Thymus (tissue), 14 donors: ENCODE measurements at places on chromosomes 11 and 22. TPM values are rescaled to one million over a fixed set of nuclear protein-coding genes. Genes with fewer than 3 reads are reported as not detected.

GRCh38 chr22:23385678-23386631 is 194.1 kb downstream of the IGLL1 start:
- no peak overlapping the region for H3K27ac ChIP-seq
- peak; percentile 38 for DNase-seq
- H3K27me3 ChIP-seq = peaks cover 7% of the 10 kb centered on the region

- DNase-seq = no peak
- H3K27me3 ChIP-seq = no peaks in the 10 kb centered on the region
- no peak overlapping the region for H3K4me3 ChIP-seq
- H3K27ac ChIP-seq = no peak overlapping the region
- no peaks in the 10 kb centered on the region for H3K4me1 ChIP-seq
- H3K36me3 ChIP-seq = no peaks in the 10 kb centered on the region
Measured at GRCh38 chr11:114232400-114233059, 63.7 kb upstream of the NNMT start.

DNA sequence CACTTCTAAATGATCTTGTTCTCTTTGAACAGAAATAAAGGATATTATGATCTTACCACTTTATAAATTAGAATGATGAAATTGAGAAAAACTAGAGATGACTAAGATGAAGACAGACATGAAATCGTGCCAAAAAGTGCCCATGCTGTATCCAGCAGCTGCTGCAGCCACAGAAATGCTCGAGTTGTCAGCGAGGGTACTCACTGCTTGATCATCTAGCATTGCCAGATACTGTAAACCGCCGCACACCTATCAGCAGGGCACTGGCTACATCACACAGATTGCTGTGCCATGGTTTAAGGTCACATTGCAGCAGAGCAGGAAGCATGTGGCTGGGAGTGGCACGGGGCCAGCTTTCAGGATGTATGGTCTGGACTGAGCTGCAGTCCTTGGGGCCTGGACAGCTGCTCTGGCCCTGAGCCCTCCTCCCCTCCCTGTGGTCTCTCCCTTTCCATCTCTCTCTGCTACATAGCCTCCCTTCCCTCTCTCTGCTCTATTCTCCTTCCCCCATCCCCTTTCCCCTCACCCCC is 51.0 kb upstream of the SEPTIN5 start:
- no peak overlapping the region for H3K27ac ChIP-seq
- H3K27me3 ChIP-seq = no peaks in the 10 kb centered on the region
- H3K36me3 ChIP-seq = no peaks in the 10 kb centered on the region
- H3K4me3 ChIP-seq = no peak overlapping the region
- no peak for DNase-seq
- no peaks in the 10 kb centered on the region for H3K4me1 ChIP-seq

DNA sequence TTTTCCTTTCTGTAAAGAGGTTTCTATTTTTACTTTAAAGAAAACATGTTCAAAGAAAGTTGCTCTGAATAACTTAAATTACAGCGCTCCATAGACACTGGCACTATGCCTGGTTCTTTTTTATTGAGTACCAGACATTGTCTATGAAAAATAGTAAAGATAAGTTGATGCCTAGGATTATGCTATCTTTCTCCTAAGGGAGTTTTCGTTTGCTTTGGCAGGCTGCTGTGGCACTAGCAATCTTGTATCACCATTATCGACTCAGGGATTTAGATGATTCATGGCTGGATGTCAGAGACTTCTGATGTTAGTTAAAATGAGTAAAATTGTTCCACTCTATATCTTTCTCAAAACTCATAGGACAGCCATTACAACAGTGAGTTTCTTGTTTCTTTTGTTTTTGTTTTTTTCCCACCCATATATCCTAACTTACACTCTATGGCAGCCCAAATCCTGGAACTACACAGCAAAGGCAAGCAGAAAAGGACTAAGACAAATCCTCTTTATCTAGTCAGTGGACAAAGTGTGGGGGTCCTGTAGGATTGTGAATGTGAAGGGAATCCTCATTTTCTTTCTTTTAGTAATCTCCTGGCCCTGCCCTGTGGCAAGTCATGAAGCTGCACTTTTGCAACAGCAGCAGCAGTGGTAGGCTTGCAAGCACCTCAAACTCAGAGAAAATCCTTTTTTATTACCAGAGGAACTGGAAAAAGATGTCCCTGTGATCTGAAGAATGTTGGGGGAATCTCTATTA is 20.7 kb downstream of the SLN start:
- no peaks in the 10 kb centered on the region for H3K4me1 ChIP-seq
- H3K4me3 ChIP-seq = no peak overlapping the region
- DNase-seq = no peak
- no peak overlapping the region for H3K27ac ChIP-seq
- H3K36me3 ChIP-seq = no peaks in the 10 kb centered on the region

DNA sequence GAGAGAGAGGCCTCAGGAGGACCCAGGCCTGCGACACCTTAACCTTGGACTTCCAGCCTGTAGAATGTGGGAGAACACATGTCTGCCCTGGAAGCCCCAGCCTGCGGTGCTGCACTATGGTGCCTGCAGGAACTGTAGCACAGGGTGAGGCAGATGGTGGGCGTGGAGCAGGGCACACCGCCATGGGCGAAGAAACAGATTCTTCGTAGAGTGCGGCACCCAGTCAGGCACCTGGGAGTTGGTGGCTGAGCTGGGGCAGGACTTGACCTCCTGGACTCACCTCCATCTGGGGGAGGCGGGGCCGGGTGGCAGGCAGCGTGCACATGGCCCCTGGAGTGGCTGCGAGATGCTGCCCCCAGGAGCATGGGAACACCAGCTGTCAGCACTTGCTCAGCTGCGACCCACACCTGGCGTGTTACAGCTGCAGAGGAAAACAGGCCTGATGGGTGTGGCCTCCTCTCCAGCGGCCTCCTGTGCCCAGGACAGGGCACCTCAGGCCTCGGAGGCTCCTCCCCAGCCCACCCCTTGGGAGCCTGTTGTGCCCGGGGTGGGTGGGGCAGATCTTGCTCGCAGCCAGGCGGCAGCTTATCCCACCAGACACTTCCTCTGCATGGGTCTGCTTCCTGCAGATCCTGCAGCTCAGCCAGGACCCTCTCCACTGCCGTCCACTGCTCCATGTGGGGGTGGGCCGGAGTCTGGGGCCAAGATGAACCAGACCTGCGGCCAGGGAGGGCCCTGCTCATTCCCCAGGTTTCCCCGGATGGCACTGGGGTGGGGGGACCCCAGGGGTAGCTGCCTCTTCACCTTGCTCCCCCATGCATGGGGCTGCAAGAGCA is 80.4 kb downstream of the MYEOV start:
- no peaks in the 10 kb centered on the region for H3K27me3 ChIP-seq
- H3K4me1 ChIP-seq = peaks cover 14% of the 10 kb centered on the region
- no peaks in the 10 kb centered on the region for H3K36me3 ChIP-seq
- no peak overlapping the region for H3K27ac ChIP-seq

DNA sequence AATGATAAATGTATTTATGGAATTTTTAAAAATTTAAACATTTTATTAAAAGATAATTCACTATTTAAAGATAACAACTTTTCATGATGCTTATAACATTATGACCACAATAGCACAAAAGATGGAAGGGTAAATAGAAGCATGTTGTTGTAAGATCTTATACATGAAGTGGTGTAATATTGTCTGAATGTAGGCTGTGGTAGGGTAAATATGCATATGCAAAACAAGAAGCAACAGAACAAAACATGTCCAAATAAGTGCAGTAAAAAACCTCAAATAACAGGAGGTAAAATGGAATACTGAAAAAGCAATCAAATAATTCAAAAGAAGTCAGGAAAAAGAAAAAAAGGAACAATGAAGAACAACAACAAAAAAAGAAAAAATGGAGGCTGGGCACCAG is 56.0 kb downstream of the ADM start:
- no peak overlapping the region for H3K27ac ChIP-seq
- H3K27me3 ChIP-seq = no peaks in the 10 kb centered on the region
- H3K4me1 ChIP-seq = no peaks in the 10 kb centered on the region

GRCh38 chr11:125923012-125923579 is 18.8 kb downstream of the DDX25 start:
- DNase-seq = peak; percentile 55
- no peak overlapping the region for H3K4me3 ChIP-seq
- no peaks in the 10 kb centered on the region for H3K4me1 ChIP-seq
- H3K27ac ChIP-seq = no peak overlapping the region
- peaks cover 5% of the 10 kb centered on the region for H3K27me3 ChIP-seq

DNA sequence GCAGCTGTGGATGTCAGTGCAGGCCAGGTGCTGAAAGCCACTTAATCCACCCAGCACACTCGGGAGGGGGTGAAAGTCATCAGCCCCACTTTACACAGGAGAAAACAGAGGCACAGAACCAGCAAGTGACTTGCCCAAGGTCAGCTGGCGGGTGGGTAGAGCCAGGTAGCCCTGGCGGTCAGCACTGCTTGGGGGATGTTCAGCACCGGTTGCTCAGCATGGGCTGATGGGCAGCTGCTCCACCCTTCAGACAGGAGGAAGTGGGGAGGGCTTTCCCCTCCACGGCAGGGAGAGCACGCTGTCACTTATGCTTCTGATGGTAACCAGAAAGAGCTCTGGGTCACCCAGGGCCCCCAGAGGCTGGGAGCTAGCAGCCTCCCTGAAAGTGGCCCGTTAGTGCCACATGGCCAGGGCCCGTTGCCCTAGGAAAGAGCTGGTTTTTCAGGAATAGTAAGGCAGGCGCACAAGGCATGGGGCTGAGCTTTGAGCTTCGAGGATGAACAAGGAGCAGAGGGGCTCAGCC is 417.9 kb downstream of the CTTN start:
- no peak overlapping the region for H3K4me3 ChIP-seq
- H3K4me1 ChIP-seq = no peaks in the 10 kb centered on the region
- H3K27ac ChIP-seq = no peak overlapping the region
- no peaks in the 10 kb centered on the region for H3K27me3 ChIP-seq

DNA sequence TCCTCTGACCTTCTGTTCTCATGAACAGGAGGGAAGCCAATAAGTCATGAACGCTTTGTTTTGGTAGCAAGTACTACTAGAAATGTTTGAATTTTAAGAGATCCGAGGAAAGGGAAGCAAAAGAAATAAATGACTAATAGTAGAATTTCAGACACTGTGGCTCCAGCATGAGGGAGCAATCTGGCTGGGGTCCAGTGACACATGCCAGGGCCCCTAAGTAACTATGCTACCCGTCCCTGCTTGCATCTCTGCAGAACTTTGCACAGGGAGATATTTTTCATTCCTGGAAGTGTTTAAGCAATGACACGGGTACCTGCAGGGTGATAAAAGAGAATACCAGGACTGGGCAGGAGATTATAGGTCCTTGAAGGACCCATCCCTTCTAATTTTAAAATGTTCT is 7.3 kb upstream of the ADAMTS8 start:
- DNase-seq = no peak
- H3K27me3 ChIP-seq = peaks cover 5% of the 10 kb centered on the region
- H3K27ac ChIP-seq = no peak overlapping the region
- no peak overlapping the region for H3K4me3 ChIP-seq
- H3K4me1 ChIP-seq = peaks cover 17% of the 10 kb centered on the region
- H3K36me3 ChIP-seq = no peaks in the 10 kb centered on the region

DNA sequence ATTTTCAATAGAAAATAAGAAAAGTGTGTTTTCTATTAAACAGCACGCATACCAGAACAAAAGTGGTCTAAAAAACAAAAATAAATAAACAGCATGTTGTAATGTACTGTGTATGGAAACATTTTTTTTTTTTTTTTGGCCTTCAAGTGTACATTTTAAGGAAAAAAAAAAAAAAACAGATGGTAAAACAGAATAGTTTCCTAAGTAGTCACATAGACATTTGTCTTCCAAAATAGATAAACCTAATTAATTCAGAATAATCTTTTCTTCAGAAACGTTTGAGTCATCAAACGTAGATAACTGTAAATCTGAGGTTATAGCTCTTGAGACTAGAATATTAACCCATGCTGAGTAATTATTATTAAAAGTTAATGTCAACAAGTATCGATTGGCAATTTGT is 396 bp upstream of the CFAP300 start:
- H3K4me3 ChIP-seq = no peak overlapping the region
- H3K27ac ChIP-seq = no peak overlapping the region
- no peak for DNase-seq
- H3K27me3 ChIP-seq = peaks cover 15% of the 10 kb centered on the region
- peaks cover 8% of the 10 kb centered on the region for H3K4me1 ChIP-seq

DNA sequence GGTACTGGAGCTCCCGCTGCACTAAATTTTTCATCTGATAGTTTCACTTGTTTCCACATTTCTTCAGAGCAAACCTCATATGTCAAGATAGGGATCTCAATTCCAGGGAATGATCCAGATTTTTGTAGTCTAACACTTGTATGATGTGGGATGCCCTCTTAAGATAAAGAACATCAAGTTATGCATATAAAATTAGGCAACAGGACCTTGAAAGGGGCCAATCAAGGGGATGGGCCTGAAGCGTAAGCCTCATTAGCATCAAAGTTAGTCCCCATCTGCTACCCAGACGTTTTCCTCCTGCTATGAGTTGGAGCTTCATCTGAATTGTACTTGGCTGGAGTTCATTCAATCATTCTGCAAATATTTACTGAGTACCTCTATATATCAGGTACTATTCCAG is 17.5 kb downstream of the PDGFD start:
- no peak for DNase-seq
- no peaks in the 10 kb centered on the region for H3K27me3 ChIP-seq
- H3K36me3 ChIP-seq = no peaks in the 10 kb centered on the region

DNA sequence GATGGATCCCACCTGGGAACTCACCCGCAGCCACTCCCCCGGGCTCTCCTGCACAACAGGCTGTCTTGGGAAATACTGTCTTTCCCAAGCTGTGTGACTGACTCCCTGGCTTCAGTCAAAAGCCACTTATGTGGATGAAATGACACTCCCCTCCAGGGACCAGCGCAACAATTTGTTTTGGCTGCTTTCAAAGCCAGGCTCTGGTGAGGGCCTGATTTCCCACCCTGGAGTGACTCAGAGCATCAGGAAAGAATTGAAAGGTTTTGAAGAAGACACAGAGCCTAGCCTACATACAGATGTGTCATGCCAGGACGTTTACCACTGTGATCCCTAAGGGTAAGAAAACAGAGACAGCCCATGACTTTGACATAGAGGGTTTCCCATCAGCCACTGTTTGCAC is 550.5 kb downstream of the MIAT start:
- no peak overlapping the region for H3K4me3 ChIP-seq
- peaks cover 4% of the 10 kb centered on the region for H3K4me1 ChIP-seq
- no peaks in the 10 kb centered on the region for H3K36me3 ChIP-seq
- no peaks in the 10 kb centered on the region for H3K27me3 ChIP-seq

DNA sequence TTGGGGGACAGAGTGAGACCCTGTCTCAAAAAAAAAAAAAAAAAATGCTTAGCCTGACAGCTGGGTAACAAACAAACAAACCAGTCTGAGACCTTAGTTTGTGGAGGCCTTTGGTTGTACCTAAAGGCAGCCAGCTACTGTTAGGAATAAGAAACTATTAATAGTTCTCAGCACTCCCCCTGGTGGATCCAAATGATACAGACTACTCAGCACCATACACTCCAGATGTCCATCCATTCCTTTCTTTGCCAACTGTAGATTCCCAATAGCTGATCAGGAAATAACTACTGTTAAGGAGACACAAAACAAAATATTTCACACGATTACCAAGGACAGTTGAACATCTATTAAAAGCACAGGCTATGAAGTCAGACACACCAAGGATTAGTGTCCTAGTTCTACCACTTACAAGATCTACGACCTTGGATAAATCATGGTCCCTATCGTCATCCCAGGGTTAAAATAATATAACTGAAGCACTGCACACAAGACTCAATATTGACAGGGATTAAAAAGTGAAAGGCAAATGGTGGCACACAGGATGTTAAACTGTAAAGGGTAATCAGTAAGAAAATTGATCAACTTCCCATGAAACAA is 17.2 kb downstream of the CLDN25 start:
- H3K4me3 ChIP-seq = no peak overlapping the region
- no peaks in the 10 kb centered on the region for H3K4me1 ChIP-seq
- no peaks in the 10 kb centered on the region for H3K27me3 ChIP-seq
- DNase-seq = peak; percentile 31

CCDC87 gene
- 0.14 TPM for total RNA-seq

DGAT2 gene
- total RNA-seq = 8.5 TPM

C11orf91 gene
- not detected for total RNA-seq

SYCE3 gene
- 0.19 TPM for total RNA-seq

USP28 gene
- 13.6 TPM for total RNA-seq
